ENCODE measurements at places on chromosomes 1 and 21. TPM values are rescaled to one million over a fixed set of nuclear protein-coding genes. Genes with fewer than 3 reads are reported as not detected.

Gene CDK18
- total RNA-seq: 33.0 TPM

Gene OR2L5
- not detected for total RNA-seq

Gene SYT2
- not detected for total RNA-seq

DNA sequence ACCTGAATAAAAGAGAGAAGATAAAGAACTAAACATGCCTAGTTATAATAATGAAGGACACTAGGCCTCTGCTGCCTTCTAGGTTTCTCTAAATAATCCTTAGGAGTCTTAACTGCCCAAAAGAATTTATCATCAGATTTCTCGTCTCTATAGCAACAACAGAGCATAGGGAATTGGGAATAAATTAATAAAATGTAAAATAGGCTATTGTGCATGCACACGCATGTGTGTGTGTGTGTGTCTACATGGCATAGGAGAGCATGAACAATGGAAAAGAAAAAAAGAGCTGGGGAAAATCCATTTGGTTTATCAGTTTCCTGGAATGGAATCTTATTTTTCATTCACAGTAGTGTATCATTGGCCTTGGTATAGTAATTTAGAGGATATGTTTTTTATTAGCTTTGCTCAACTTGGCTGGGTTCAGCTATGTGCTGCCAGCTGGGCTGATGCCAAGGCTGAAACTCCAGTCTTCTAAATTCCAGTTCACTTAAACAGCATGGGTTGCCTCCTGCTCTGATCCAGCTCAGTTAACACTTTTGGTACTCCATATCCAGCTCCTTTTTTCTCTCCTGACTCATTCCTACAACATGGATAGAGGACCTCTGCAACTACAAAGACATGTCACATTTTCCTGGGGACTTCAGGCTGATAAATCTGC, 80.6 kb upstream of the SLFNL1 start:
- no peak for DNase-seq

GRCh38 chr1:53640701-53641075, 98.3 kb downstream of the GLIS1 start:
- peak; percentile 9 for DNase-seq

DNA sequence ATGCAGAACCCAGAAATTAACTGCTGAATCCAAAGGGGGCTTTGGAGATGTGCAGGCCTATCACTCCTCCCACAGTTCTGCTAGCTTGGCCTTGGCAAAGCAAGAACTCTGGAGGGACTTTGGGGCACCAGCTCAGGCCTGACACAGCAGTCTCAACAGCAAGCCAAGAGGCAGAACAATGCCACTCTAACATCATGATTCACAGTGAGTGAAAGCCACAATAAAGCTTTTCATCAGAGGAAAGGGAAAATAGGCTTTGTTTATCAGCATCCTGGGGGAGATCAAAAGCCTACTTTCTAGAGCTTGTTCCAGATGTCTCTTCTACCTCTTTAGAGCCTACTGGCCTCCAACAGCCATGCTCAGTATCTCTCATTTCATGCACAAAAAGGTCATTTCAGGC, 283.4 kb downstream of the KCNH1 start:
- DNase-seq: no peak

Gene HMCN1
- 21.8 TPM for total RNA-seq

GRCh38 chr21:33505833-33506232, 14.3 kb upstream of the DNAJC28 start:
- no peak for DNase-seq

DNA sequence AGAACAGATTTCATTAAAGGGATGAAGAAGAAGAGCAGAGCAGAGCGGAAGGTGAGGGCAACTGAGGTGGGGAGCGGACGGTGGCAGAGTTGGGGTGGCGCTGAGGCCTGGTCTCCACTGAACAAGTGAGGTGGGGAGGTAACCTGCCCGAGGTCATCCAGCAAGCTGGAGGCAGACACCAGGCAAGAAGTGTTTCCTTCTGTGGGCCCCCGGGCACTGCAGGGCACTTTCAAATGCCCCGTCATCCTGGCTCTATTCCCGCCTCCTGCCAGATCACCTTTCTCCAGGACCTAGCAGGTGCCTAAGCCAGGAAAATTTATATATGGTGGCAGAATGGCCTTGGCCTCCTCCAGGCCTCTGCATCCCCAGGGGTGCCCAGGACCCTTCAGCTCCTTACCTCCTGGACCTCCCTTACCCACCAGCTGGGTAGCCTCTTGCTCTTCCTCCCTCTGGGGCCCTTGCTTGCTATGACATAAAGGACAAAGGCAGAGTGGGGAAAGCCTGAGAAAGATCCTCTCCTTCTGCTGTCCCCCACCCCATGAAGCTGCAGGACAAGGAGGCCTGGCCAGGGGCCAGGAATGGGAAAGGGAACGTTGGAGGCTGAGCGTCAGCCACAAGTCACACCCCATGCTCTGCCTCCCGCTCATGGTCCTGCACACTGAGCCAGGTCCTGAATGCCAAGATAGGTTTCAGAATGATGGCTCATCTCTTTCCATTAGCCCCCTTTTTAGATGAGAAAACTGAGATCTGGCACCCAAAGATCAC, 29.0 kb downstream of the VWA5B1 start:
- no peak for DNase-seq

Gene CTSE
- 90.3 TPM for total RNA-seq

DNA sequence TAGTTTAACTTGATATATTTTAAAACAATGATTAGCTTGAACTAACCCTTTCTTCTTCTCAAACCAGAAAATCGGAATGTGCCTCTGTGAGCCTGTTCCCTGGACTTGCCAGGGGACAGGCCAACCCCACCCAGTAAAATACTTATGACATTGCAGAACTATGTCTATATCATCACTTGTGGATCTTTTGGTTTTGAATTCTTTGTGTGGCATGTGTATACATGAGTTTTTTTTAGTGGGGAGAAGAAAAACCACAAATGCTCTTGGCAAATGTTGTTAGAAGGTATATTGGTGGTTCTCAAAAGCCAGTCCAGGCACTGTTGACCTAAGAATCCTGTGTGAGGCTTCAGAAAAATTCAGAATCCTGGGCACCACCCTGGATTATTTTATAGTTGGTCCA, 347.4 kb downstream of the SIPA1L2 start:
- no peak for DNase-seq

GRCh38 chr1:116492358-116492811, 78.4 kb downstream of the CD58 start:
- DNase-seq: no peak

DNA sequence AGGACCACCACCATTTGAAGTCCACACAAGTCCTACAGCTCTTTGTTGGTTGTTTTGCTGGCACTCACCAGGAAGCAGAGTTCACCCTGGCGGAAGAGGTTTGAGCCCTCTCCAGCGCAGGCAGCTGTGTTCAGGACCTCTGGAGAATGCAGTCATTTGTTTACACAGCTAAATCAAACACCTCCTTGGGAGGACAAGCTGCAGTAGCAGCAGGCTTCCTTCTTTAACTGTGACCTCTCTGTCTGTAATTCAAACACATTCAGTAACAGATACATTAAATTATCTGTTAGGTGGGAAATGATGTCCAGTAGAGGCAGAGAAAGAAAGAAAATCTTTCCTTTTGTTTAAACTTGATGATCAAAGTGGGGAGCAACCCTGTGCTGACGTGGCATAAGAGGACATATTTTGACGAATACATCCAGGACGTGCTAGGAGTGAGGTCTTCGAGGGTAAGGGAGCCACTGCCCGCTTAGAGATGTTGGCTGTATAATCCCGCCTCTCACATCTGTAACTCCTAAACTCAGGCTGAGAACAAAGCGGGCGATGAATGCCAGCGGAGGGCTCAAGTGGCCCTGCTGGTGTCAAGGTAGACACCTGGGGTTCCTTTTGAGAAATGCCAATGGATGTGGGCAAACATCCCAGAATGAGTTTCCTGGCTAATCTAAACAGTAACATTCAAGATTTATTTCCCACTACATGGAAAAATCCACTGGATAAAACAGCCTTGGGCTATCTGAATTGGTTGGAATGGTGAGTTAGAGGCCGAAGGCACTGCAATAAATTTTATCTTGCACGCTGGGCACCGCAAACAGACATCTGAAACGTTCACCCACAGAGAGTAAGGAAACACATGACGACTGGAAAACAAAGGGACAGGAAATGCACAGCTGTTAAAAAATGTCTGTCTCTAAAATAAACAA, 51.7 kb downstream of the ABCA4 start:
- DNase-seq: no peak

DNA sequence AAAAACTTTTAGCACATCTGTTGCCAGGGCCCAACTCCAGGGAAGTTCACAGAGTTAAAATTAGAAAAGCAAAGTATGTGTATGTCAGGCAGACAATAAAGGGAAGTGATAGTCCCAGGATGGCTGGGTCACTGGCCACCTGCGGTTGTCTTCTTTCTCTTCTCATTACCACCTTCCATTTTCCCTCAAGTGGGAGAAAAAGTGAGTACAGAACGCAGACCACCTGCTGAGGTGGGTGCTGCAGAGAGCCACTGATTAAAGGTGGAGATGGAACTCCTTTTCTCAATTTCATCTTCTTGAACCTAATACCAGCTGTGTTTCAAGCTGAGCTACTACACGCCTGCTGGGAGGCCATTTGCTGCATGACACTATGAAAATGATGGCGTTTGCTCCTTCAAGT, 88.8 kb upstream of the PDE4B start:
- DNase-seq: no peak

DNA sequence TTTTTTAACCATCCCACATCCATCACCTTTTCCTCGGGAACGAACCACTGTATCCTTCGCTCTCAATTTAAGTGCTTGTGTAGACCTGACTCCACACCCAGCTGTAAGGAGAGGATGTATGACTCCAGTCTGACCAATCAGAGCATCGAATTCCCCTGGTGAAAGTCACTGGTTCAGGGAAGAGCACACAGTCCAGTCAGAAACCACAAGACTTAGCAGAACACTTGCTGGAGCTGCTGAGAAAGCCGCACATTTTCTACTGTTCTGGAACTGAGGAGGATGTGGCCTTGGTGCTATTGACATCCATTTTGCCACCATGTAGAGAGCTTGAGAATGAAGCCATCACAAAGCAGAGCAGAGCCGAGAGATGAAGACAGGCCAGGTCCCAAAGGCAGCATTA, 59.9 kb upstream of the CNN3 start:
- no peak for DNase-seq

DNA sequence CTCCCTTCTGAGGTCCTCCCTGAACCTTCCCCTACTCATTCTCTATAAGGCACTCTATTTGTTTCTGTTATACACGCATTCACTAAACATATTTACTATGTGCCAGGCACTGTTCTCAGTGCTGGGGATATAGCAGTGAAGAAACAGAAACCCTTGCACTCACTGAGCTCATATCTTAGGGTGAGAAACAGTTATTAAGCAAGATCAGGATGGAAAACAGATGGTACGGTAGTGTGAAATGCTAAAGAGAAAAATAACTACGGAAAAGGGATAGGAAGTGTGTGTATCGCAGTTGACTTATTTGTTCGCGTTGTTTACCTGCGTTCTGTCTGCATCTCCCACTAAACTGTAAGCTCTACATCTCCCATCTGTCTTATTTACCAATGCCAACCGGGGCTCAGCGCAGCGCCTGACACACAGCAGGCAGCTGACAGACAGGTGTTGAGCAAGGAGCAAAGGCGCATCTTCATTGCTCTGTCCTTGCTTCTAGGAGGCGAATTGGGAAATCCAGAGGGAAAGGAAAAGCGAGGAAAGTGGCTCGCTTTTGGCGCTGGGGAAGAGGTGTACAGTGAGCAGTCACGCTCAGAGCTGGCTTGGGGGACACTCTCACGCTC, 572 bp downstream of the CYB5RL start:
- no peak for DNase-seq

Gene RNU1-2
- total RNA-seq: under 0.01 TPM

Gene UBIAD1
- 13.4 TPM for total RNA-seq

- DNase-seq: no peak
Measured at GRCh38 chr1:41768583-41768982, 150.1 kb downstream of the HIVEP3 start.

DNA sequence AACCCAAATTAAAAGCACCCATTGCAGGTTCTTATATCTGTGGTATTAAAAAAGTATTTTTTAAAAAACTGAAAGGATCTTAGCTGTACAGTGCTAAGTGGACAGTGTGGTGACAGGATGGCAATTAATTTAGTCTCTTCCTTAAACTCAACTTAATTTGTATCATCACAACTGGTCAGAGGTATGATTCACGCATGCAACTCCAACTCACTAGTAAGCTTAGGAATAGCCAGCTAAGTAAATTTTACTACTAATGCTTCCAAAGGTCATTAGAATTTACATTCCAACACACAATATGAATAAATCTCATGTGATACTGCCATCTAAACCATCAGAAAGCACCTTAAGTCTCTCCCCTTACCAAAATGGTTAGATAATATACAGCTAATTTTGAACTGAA, 35.4 kb downstream of the ENAH start:
- no peak for DNase-seq

DNA sequence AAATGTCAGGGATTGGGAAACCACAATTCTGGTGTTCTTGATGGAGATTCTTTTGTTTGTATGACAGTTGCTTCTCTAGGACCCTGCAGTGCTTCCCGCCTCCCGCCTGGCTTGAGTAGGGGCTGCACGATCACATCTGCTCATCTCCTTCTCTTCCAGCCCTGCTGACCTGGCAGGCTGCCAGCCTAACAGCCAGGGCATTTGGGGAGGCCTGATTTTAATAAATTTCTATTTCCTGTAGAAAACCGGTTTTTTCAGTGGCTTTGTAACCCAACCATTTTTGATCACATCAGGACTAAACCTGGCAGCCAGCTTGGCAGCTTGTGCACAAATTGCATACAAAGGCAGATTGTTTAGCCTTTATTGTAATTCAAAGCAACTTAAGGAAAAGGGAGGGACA, 78.9 kb downstream of the UBE2U start:
- no peak for DNase-seq

GRCh38 chr1:119220991-119221390, 80.5 kb upstream of the WARS2 start:
- DNase-seq: no peak

DNA sequence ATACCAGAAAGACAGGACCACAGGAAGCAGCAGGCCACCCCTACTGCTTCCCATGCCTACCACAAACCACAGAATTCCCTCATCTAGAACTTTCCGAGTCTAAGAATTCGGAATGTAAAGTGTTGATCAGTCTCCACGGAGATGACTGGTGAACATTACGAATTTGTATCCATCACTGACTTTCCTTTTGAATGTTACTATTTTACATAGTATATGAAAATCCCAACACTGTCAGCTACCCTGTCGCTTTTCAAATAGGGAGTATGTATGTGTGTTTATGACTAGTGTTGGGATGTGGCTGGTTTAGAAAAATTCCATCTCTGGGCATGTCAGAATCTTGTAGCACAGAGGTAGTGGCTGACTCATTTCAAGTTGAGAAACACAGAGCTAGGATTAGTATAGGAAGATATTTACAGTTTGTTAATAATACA, 118.2 kb downstream of the COQ8A start:
- DNase-seq: no peak

GRCh38 chr1:87024936-87025540, 110.6 kb downstream of the HS2ST1 start:
- no peak for DNase-seq

GRCh38 chr1:3485016-3485415, 30.6 kb downstream of the ARHGEF16 start:
- no peak for DNase-seq

Gene CORT
- not detected for total RNA-seq

DNA sequence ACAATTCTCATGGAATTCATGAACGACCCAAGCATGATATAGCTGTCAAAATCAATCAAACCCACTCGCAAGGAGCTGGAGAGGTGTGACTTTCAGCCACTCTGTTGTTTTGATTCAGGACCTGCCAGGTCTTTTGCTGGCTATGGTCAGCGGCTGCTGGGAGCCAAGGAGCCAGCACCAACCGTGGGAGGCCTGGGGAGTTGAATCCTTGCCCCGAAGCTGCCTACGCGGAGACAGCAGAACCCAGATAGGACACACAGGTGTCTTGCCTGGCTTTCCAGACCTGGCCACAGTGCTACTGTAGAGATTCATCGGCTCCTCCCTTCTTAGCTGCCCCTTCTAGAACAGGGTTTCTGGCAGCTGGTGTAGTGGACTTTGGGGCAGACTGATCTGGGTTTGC, 42.7 kb downstream of the ZSCAN20 start:
- no peak for DNase-seq
